ENCODE measurements at places on chromosomes 7 and 10. TPM values are rescaled to one million over a fixed set of nuclear protein-coding genes. Genes with fewer than 3 reads are reported as not detected.

The GRM3 gene
- not detected for total RNA-seq

The TCAF2 gene
- total RNA-seq: 0.34 TPM

The CPA4 gene
- total RNA-seq: 21.3 TPM

The ST8SIA6 gene
- 0.85 TPM for total RNA-seq

The RTKN2 gene
- under 0.01 TPM for total RNA-seq

The ZNF777 gene
- total RNA-seq: 7.2 TPM

The NPC1L1 gene
- under 0.01 TPM for total RNA-seq

The HMX3 gene
- total RNA-seq: 0.07 TPM
